Breast epithelium (tissue), 4 donors: ENCODE measurements at places on chromosomes 7 and 10. TPM values are rescaled to one million over a fixed set of nuclear protein-coding genes. Genes with fewer than 3 reads are reported as not detected.

DNA sequence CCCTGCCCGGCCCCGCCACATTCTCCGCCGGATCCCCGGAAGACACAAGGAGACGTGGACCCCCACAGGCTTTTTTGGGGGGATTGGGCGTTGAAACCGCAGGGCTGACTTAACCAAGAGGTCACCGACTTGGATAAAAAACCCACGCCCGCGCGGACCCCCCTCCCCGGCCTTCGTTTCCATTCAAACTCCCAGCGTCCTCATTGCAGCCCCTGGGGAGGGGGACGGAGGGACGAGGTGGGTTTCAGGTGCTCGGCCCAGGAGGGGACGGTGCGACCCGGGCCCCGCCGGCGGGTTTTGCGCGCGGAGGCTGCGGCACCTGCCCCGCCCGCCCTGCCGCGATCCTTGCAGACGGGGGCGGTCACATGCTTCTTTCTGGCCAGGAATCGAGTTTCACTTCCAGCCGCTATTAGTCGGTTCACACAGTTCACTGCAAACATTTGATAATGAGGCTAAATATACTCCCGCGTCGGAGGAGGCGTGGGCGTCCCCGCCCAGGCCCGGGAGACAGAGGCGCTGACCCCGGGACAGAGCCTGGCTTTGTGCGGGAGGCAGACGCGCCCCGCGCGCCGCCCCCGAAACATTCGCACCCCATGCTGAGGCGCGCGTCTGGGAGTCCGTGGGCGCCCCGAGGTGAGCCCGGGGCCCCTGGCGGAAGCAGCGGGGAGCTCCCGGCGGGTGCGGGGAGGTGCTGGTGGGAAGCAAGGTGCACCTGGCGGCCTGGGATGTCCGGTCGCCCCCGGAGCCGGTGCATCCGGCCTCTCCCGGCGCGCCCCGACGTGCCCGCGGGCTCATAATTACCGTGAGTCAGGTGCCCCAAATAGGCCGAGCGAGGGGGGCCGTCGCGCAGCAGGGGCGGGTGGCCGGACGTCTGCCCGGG, 2.7 kb upstream of the PDGFA start:
- DNase-seq: no peak
- no peak overlapping the region for H3K27ac ChIP-seq
- no peaks in the 10 kb centered on the region for H3K36me3 ChIP-seq
- peaks cover 4% of the 10 kb centered on the region for H3K4me1 ChIP-seq
- no peaks in the 10 kb centered on the region for H3K27me3 ChIP-seq
- peak overlapping the region; percentile 37 for H3K4me3 ChIP-seq

DNA sequence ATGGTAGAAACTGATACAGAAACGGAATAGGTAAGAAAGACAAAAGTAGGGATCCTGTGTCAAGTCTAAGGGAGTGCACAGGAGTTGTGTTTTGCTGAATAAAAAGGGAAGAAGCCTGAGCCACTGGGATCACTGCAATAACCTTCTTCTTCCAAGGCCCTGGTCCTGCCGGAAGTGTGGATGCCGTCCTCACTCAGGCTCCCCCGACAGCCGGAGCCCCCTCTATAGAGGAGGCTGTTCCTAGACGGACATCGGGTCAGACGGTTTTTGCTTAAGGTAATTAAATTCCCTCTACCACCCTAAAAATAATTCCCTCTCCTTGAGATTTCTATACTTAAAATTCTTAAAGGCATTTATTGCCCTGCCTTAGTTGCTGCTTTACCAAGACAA, 566.9 kb downstream of the PTPRN2 start:
- DNase-seq: peak; percentile 5
- H3K4me3 ChIP-seq: no peak overlapping the region
- no peaks in the 10 kb centered on the region for H3K27me3 ChIP-seq
- no peaks in the 10 kb centered on the region for H3K4me1 ChIP-seq
- no peak overlapping the region for H3K27ac ChIP-seq
- H3K36me3 ChIP-seq: no peaks in the 10 kb centered on the region

DNA sequence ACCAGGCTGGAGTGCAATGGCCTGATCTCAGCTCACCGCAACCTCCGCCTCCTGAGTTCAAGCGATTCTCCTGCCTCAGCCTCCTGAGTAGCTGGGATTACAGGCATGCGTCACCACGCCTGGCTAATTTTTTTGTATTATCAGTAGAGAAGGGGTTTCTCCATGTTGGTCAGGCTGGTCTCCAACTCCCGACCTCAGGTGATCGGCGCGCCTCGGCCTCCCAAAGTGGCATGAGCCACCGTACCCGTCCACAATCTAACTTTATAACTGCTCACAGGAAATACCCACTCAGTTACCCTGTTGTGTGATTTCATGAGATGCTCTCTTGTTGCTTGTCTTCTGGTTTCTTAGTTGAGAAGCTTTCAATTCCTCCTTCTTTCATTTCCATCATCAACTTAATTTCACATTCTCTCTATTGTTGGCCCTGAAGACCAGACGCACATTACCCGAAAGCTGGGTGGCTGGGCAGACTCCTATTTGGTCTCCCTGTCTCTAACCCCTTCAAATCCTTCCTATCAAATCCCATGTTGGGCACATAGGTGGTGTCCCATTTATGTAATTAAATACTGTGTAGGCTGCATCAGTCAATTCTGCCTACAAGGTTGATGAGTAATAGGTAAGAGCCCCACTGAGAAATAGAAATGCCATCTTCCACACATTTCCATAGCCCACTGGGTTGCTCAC, 1.1 kb upstream of the GSTO2 start:
- DNase-seq: no peak
- peak overlapping the region; percentile 76 for H3K27ac ChIP-seq
- H3K36me3 ChIP-seq: no peaks in the 10 kb centered on the region

- no peaks in the 10 kb centered on the region for H3K36me3 ChIP-seq
- no peaks in the 10 kb centered on the region for H3K27me3 ChIP-seq
- H3K27ac ChIP-seq: peak overlapping the region; percentile 77
- peaks cover 5% of the 10 kb centered on the region for H3K4me1 ChIP-seq
- no peak overlapping the region for H3K4me3 ChIP-seq
- no peak for DNase-seq
These were observed 51.9 kb downstream of the SORBS1 start for GRCh38 chr10:95509251-95509650.

GRCh38 chr10:109743146-109743545, 180.2 kb downstream of the XPNPEP1 start:
- H3K4me3 ChIP-seq: no peak overlapping the region
- no peaks in the 10 kb centered on the region for H3K4me1 ChIP-seq
- DNase-seq: no peak
- H3K27me3 ChIP-seq: no peaks in the 10 kb centered on the region
- no peaks in the 10 kb centered on the region for H3K36me3 ChIP-seq

Gene STRIP2
- 1.9 TPM for total RNA-seq

Gene SLC26A4
- total RNA-seq: 0.44 TPM
